ENCODE measurements at places on chromosomes 2 and 18.

DNA sequence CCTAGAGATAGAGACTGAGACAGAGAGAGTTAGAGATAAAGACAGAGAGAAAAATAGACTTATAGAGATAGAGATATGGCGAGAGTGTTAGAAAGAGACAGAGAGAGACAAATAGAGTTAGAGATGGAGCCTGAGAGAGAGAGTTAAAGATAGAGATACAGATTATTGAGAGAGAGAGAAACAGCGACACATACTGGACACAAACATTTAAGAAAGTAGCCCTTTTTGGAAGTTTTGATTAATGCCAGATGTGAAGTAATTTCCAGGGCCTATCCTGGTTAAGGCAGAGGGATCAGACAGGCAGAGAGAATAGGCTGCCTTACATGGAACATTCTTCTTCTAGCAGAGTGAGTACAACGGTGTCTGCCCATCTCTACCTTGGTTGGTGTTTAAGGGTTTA lies 311.6 kb upstream of the CDH7 start:
- no peak for DNase-seq

DNA sequence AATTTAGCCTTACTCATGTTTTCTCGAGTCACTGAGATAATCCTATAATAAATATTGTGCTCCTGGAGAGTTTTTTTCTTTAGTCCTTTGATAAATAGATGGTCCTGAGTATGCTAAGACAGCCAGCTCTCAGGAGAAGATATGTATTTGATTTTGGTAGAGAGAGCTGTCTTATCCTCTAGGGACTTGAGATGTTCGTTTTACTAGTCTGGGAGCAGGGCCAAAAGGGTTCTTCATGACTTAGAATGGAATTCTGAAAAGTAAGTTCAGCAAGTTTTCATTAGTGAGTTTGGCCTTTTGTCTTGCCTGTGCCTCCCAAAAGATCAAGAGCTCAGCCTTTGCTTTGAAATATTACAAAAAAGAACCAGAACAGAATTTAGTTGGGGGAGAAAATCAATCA lies 246.7 kb downstream of the BABAM2 start:
- DNase-seq: peak; percentile 40

- DNase-seq: no peak
These were observed 9.8 kb upstream of the RPL31 start for GRCh38 chr2:100992262-100992661.

- peak; percentile 91 for DNase-seq
These were observed 34.9 kb downstream of the BCL2L11 start for GRCh38 chr2:111155610-111156009.

- no peak for DNase-seq
These were observed 14.4 kb downstream of the EN1 start for GRCh38 chr2:118832791-118833715.

DNA sequence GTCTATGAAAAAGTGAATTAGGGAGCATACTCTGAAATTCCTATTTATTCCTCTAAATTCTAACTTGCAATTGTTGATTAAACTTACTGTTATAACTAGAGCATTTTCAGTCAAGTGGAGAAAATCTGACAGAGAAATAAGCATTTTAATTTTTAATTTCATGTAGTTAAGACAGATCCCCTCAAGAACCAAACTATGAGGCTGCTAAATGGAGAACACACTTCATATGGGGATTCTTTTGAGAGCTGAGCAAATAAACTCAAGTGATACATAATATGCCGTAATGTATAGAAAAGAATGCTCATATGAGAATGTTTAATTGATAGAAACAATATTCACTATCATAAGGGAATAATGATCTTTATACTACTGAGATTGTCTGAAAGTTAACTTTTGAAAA lies 340.8 kb downstream of the ERBB4 start:
- no peak for DNase-seq

DNA sequence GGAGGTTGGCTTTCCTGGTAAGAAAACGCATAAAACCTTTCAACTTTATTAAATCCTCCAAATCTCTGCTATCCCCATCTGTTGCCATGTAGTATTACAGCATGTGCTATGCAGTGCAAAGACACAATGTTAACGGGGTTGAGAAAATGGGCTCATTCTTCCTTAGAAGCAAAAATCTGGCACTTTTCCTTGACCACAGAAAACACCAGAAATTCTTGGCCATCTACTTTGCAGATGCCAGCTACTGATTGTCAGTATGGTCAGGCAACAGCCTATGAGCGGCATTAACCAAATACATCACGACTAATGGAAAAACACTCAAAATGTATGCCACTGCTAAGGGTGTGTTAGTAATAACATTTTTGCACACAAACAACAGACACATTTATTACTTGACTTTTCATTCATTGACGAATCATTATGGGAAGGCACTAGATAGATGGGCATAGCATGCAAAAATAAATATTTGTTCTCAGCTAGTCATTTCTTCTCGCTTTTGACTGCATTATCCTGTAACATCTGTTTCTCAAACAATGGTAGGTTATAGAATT lies 65.2 kb upstream of the CRIM1 start:
- DNase-seq: peak; percentile 39

DNA sequence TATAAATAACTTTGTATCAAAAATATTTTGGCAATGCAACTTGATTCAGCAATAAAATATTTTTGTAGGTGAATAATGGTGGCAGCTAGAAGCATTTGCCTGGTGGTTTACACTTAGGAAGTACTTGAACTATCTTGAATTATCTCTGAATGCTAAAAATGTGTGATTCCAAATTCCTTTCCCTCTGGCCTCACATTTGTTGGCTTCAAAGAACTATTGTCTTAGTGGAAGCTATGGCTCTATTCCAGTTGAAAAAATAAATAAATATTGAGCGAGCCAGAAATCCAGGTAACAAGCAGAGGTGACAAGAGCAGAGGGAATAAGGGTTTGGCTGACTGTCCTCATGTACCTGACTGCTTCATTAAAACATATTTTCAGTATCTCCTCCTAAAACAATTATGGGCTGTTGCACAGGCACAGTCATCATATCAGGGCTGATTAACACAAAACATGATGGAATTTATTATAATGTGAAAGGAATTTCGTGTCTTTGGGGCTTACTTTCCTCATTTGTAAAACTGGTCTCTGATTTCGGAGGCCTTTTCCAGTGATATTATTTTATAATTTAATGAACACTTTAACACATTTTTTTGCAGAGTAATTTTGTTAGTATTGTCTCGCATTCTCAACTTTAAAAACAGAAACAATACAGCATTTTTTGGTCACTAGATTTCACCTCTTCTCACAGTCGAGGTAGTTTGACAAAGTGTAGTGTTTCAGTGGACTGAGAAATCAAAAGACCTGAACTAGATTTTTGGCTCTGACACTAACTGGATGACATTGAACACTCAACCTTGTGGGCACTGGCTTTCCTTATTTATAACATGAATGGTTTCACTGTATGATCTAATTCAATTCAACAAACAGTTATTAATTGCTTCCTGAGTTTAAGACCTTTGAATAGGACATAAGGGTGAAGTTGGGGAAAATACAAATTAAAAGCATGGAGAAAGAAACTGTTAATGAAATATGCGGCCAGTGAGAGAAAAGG lies 7.8 kb upstream of the CAVIN2 start:
- no peak for DNase-seq
